Lower lobe of right lung (tissue), 2 donors: ENCODE measurements at places on chromosomes 6 and 20. TPM values are rescaled to one million over a fixed set of nuclear protein-coding genes. Genes with fewer than 3 reads are reported as not detected.

POLR1C gene
- total RNA-seq = 26.1 TPM

XKR7 gene
- total RNA-seq = 0.06 TPM

FOXQ1 gene
- 7.5 TPM for total RNA-seq

CDYL gene
- 40.5 TPM for total RNA-seq

ZBTB46 gene
- 9.9 TPM for total RNA-seq

ZBP1 gene
- total RNA-seq = 5.8 TPM

KHDC1 gene
- 1.7 TPM for total RNA-seq

DNA sequence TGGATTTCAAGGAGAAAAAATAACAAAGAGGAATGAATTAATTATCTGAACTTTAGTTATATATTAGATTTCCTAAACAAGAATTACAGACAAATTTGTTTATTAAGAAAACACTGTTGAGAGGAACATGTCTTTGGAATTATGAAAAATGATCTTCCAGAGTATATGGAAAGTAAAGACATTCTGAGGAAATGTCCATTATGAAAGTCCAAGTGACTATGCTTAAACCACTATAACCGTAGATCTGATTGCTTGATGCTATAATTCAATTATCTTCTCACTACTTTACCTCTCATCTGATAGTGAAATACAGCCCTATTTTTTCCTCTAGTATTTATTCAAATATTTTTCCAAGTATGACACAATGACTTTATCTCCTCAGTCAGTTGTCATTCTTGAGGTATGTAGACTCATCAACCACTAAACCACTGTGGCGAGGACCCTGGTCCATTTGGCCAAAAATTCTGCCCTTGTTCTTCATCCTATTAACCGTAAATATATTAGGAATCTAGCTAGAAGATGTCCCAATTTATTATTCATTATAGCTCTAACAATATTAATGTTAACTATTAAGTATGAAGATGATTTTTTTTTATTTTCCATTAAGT is 37.3 kb upstream of the AHI1 start:
- H3K4me1 ChIP-seq = peaks cover 4% of the 10 kb centered on the region
- H3K27ac ChIP-seq = no peak overlapping the region
- no peaks in the 10 kb centered on the region for H3K36me3 ChIP-seq
- no peak overlapping the region for H3K4me3 ChIP-seq
- no peaks in the 10 kb centered on the region for H3K27me3 ChIP-seq
- DNase-seq = no peak

GRCh38 chr20:44133424-44133823 is 53.6 kb downstream of the JPH2 start:
- H3K27ac ChIP-seq = no peak overlapping the region
- no peaks in the 10 kb centered on the region for H3K27me3 ChIP-seq
- no peak overlapping the region for H3K4me3 ChIP-seq
- DNase-seq = no peak

- no peaks in the 10 kb centered on the region for H3K36me3 ChIP-seq
- H3K27me3 ChIP-seq = peaks cover 4% of the 10 kb centered on the region
- H3K27ac ChIP-seq = no peak overlapping the region
- H3K4me1 ChIP-seq = no peaks in the 10 kb centered on the region
- DNase-seq = no peak
Measured at GRCh38 chr20:753136-753535, 15.2 kb downstream of the SLC52A3 start.

DNA sequence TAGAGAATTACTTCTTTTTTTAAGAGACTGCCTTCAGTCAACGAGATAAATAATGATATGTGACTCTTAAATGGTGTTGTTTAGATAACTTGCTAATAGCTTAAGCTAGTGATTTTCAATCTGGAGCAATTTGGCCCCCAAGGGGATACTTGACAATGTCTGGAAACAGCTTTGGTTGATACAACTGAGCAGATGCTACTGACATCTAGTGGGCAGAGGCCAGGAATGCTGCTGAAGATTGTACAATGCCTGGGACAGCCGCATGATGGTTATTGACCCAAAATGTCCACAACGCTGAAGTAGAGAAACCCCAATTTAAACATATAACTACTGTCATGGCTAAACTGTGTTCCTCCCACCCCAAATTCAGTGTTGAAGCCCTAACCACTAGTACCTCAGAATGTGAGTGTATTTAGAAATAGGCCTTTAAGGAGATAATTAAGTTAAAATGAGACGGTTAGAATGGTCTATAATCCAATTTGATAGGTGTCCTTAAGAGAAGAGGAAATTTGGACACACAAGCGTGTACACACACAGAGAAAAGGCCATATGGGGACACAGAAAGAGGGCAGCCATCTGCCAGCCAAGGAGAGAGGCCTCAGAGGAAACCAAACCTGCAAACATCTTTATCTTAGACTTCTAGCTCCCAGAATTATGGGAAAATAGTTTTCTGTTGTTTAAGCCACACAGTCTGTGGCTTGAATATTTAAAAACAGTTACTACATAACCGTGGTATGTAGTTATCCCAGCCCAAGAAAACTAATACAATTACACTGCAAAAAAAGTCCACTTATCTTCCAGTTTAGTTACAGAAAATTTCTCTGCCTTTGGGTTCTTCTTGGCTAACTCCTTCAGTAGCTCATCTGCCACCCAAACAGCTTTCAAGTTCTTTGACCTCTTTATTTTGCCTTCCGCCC is 22.2 kb downstream of the RWDD2A start:
- no peaks in the 10 kb centered on the region for H3K36me3 ChIP-seq
- H3K27ac ChIP-seq = no peak overlapping the region
- H3K4me3 ChIP-seq = no peak overlapping the region
- no peaks in the 10 kb centered on the region for H3K4me1 ChIP-seq
- no peaks in the 10 kb centered on the region for H3K27me3 ChIP-seq

DNA sequence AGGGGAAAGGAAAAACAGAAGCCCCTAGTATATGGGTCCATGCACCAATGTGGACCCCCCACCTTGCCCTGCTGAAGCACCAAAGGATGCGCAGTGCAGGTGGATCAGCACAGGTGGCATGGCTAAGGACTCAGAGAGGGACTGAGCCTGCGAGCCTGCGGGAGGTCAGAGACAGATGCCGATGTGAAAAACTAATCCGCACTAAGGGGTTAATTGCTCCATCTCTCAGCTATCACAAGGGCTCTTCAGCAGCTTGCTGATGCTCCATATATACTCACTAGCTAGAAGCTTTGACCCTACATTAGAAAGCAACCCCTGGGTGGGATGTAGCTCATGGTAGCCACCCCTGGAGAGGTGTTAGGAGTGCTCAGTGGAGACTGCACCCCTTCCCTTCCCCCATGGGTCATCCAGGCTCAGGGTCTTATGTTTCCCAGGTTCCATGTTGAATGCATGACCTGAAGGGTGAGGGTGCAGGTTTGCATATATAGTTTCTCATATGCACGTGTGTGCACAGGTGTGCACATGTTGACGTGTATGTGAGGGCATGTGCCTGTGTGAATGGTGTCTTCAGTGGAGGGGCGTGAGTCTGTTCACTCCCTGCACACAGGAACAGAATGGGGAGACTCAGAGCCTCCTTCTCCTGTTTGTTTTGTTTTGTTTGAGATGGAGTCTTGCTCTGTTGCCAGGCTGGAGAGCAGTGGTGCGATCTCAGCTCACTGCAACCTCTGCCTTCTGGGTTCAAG is 13.4 kb upstream of the IP6K3 start:
- H3K36me3 ChIP-seq = no peaks in the 10 kb centered on the region
- H3K4me3 ChIP-seq = no peak overlapping the region
- peaks cover 6% of the 10 kb centered on the region for H3K4me1 ChIP-seq
- no peak overlapping the region for H3K27ac ChIP-seq
- H3K27me3 ChIP-seq = no peaks in the 10 kb centered on the region

GRCh38 chr6:44529146-44529905 is 141.8 kb downstream of the CDC5L start:
- H3K4me3 ChIP-seq = no peak overlapping the region
- no peaks in the 10 kb centered on the region for H3K4me1 ChIP-seq
- H3K27me3 ChIP-seq = peaks cover 9% of the 10 kb centered on the region
- DNase-seq = no peak
- H3K27ac ChIP-seq = no peak overlapping the region

- peaks cover 4% of the 10 kb centered on the region for H3K4me1 ChIP-seq
- H3K27ac ChIP-seq = no peak overlapping the region
- no peaks in the 10 kb centered on the region for H3K27me3 ChIP-seq
- DNase-seq = no peak
- H3K4me3 ChIP-seq = no peak overlapping the region
- H3K36me3 ChIP-seq = no peaks in the 10 kb centered on the region
Measured at GRCh38 chr6:135540207-135540840, 42.8 kb upstream of the AHI1 start.

DNA sequence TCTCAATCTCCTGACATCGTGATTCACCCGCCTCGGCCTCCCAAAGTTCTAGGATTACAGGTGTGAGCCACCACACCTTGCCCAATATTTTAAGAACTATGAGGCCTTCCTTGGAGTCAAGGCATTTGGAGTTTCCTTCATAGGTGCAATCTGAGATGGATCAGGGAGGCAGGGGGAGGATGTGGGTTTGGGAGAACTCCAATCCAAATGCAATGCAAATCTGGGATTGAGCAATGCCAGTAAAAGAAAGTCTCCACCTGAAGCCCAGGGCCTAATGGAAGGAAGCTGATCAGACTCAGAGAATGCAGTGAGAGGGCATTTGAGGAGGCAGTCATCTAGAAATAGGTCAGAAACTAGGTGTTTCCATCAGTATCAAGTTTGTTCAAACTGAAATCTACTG is 21.2 kb downstream of the RSPH3 start:
- H3K4me1 ChIP-seq = no peaks in the 10 kb centered on the region
- no peak overlapping the region for H3K27ac ChIP-seq
- no peak overlapping the region for H3K4me3 ChIP-seq
- H3K27me3 ChIP-seq = no peaks in the 10 kb centered on the region
- no peak for DNase-seq

DNA sequence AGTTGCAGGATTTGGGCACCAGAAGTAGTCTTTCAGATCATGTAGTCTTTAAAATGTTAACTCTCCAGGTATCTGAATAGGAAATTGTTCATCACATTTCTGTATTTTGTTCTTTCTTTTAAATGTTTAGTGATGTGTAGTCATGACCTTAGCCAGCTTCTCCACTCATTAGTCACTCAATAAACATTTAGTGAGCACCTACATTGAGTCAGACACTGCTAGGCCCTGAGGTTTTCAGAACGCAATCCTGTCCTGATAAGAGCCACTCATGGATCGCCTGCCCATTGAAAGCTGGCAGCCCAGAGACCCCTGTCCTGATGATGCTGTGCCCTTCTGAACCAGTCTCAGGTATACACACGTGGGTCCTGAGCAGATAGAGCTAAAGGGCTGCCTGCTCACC is 163.4 kb upstream of the HEY2 start:
- H3K4me3 ChIP-seq = no peak overlapping the region
- no peaks in the 10 kb centered on the region for H3K4me1 ChIP-seq
- no peak overlapping the region for H3K27ac ChIP-seq

DNA sequence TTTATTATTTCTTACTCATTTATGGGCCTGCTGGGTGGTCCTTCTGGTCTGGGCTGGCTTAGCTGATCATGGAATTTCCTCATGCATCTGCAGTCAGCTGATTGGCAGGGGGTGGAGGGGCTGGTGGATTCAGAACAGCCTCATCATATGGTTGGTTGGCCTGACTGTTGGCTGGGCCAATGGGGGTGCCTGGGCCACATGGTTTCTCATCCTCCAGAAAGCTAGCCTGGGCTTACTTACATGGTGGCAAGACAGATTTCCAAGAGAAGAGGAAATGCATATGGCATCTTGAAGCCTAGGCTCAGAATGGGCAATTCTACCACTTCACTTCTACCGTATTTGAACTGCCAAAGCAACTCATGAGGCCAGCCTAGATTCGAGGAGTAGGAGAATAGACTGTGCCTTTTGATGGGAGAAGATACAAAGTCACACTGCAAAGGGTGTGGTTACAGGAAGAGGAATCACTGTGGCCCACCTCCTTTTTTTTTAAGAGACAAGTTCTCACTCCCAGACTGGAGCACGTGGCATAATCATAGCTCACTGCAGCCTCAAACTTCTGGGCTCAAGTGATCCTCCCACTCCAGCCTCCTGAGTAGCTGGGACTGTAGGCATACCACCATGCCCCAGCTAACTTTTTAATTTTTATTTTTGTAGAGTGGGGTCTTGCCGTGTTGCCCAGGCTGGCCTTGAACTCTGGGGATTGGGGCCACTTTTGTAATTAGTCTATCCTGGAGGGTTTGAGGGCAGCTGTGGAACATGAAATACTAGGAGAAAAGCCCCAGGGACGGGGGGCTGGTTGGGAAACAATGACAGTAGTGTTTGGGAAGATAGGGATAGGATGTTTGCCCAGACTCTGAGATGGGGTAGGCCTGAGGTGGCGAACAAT is 47.6 kb upstream of the RNF24 start:
- peak overlapping the region; percentile 76 for H3K27ac ChIP-seq
- no peaks in the 10 kb centered on the region for H3K36me3 ChIP-seq
- no peaks in the 10 kb centered on the region for H3K27me3 ChIP-seq

- no peak overlapping the region for H3K4me3 ChIP-seq
- H3K4me1 ChIP-seq = no peaks in the 10 kb centered on the region
- H3K27me3 ChIP-seq = peaks cover 8% of the 10 kb centered on the region
- no peak for DNase-seq
- no peaks in the 10 kb centered on the region for H3K36me3 ChIP-seq
Measured at GRCh38 chr20:24877652-24878051, 71.4 kb upstream of the CST7 start.

DNA sequence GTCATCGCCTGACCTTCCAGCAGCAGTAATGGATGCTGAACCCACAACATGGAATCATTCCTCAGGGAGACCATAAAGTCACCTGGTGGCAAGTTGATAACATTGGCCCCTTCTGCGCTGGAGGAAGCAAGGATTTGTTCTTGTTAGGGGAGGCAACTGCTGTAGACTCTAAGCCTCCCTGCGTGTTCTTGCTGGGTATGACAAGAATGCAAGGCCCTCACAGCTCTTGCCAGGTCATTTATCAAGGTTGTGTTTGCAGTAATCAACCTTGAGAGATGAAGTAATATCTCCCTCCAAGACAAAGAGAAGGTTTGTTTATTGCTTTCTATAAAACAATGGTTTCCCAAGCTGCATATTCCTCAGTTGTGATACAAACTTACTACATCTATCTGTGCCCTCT is 80.9 kb downstream of the PERP start:
- H3K27ac ChIP-seq = no peak overlapping the region
- H3K36me3 ChIP-seq = no peaks in the 10 kb centered on the region
- H3K4me1 ChIP-seq = no peaks in the 10 kb centered on the region

GRCh38 chr20:12998046-12998445 is 10.7 kb upstream of the SPTLC3 start:
- H3K4me3 ChIP-seq = no peak overlapping the region
- H3K27me3 ChIP-seq = no peaks in the 10 kb centered on the region
- H3K36me3 ChIP-seq = no peaks in the 10 kb centered on the region
- H3K4me1 ChIP-seq = no peaks in the 10 kb centered on the region
- DNase-seq = no peak

- no peaks in the 10 kb centered on the region for H3K36me3 ChIP-seq
- H3K27me3 ChIP-seq = no peaks in the 10 kb centered on the region
- no peak overlapping the region for H3K27ac ChIP-seq
- H3K4me3 ChIP-seq = no peak overlapping the region
- DNase-seq = no peak
- no peaks in the 10 kb centered on the region for H3K4me1 ChIP-seq
Measured at GRCh38 chr20:60224914-60225313, 266.7 kb downstream of the CDH26 start.

GRCh38 chr6:14981960-14982359 is 263.9 kb upstream of the JARID2 start:
- H3K27ac ChIP-seq = no peak overlapping the region
- peaks cover 11% of the 10 kb centered on the region for H3K4me1 ChIP-seq
- H3K4me3 ChIP-seq = no peak overlapping the region
- DNase-seq = no peak
